ENCODE measurements at places on chromosomes 5 and 9.
A peak's percentile ranks its signal among the peaks of the same experiment; 100 is the strongest.

DNA sequence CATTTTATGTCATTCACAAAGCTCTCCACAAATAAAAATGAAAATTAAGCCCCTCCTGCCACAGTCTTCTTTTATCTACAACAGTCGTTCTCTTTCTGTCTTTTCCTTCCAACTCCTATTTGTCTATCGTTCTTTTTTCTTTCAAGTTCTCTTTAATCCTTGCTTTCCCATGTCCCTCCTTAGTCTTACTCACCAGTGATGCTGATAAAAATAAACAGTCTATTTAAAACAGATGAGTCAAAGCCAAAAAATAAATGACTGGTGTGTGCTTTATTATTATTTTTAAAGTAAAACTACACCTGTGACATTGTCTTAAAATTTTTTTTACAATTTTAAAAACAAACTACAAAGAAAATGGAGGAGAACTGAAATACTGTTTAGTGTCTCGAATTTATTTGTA lies 137.1 kb upstream of the TMEM161B start:
- no peak for DNase-seq
- H3K27ac ChIP-seq: no peak overlapping the region
- H3K4me3 ChIP-seq: no peak overlapping the region
- no peaks in the 10 kb centered on the region for H3K27me3 ChIP-seq
- H3K4me1 ChIP-seq: no peaks in the 10 kb centered on the region
- no peaks in the 10 kb centered on the region for H3K36me3 ChIP-seq

DNA sequence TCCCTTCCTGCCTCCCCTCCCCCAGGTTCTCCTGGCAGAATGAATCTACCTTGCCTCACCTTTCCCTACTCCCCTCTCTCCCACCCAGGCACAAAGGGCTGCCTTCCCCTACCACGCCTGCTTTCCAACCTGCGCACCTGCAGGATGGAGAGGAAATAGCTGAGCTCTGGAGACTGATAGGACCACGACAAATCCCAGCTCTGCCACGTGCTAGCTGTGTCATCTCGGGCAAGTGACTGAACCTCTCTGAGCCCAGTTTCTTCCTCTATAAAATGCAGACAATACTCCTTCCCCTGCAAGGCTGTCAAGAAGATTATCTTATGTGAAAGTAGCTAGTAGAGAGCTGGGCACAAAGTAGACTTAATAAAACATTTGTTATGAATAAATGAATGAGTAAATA lies 31.2 kb upstream of the PTGS1 start:
- no peaks in the 10 kb centered on the region for H3K36me3 ChIP-seq
- DNase-seq: peak; percentile 21
- no peaks in the 10 kb centered on the region for H3K4me1 ChIP-seq
- H3K4me3 ChIP-seq: no peak overlapping the region
- no peak overlapping the region for H3K27ac ChIP-seq

DNA sequence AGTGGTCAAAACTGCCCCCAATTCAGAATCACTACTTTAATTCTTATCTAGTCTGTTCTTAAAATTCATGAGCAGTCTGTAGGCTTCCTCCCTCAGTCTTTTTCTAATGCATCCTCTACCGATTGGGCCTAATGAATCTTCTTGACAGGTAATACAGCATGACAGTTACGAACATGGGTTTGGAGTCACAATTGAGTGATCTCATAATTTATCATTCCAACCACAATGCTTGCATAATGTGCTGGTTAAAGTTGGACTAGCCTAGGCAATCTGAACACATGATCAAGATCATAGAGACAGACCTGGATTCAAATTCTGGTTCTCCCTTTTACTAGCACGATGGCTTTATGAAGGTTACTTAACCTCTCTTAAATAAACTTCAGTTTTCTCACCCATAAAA lies 33.1 kb upstream of the SETD9 start:
- no peak overlapping the region for H3K27ac ChIP-seq
- no peaks in the 10 kb centered on the region for H3K27me3 ChIP-seq
- no peak overlapping the region for H3K4me3 ChIP-seq
- H3K36me3 ChIP-seq: peaks cover 95% of the 10 kb centered on the region
- peaks cover 23% of the 10 kb centered on the region for H3K4me1 ChIP-seq
- DNase-seq: no peak

GRCh38 chr5:116084287-116084691 lies 536 bp upstream of the COMMD10 start:
- no peaks in the 10 kb centered on the region for H3K36me3 ChIP-seq
- no peaks in the 10 kb centered on the region for H3K27me3 ChIP-seq
- H3K4me1 ChIP-seq: peaks cover 41% of the 10 kb centered on the region
- DNase-seq: peak; percentile 79
- H3K4me3 ChIP-seq: peak overlapping the region; percentile 84

DNA sequence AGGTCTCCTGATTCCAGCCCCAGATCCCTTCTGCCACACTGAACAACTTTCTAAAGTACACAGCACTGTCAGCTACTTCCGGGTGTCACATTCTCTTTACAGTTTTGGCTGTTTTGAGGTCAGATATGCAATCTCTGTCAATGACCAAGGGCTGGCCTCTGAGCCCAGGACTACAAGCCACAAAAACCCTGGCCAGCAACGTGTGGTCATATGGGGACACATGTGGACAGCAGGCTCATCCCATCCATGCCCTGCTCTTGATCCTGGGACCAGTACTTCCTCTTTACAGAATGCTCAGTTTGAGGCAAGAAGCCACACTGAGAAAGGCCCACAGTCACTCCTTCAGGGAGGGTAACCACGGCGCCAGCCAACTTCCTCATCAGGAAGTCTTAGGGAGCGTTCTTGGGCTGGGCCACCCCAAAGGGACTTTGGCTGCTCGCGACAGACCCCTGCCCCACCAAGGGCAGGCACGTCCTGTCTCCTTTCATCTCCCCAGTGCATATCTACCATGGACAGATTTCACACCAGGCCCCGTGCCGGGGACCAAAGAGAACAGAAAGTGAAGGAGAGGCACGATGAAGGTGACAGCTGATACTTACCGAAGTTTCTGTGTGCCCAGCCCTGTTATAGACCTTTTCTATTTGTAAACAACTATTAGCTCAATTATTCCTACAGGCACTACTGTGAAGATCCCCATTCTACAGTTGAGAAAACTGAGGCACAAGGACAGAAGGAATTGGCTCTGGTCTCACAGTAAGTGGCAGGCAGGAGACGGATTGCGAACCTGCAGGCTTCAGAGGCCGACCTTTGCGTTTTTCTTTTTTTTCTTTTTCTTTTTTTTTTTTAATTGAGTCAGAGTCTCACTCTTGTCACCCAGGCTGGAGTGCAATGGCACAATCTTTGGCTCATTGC lies 37.3 kb downstream of the STK10 start:
- H3K27ac ChIP-seq: peak overlapping the region; percentile 82
- peaks cover 84% of the 10 kb centered on the region for H3K36me3 ChIP-seq
- H3K4me1 ChIP-seq: peaks cover 75% of the 10 kb centered on the region
- no peak overlapping the region for H3K4me3 ChIP-seq

DNA sequence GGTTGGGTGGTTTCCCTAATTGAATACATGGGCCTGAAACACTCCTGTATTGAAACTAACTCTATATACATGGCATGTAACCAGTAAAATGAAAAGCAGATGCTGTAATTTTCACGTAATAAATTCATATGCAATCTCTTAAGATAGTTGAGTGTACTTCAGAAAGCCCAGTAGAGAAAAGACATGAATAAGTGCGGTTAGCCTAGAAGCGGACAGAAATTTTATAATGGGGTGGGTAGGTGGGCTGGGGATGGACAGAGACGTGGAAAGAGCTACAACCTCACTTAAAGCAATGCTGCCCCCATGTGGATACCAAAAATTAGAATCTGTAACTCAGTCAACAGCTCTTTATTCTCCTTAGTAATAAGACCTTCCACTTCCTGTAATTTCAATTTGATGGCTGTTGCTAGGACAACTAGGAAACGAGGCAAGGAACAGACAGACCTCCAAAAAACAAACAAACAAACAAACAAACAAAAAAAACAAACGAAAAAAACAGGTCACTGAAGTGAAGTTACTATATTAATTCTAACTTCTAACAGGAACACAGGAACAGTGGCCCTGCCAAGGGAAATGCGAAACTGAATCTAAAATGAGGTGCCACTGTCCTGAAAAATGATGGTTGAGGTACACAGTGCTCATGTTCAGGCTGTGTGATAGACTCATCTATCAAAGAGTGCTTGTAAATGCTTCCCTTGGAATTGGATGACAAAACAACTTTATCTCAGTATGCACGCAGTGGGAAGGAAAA lies 103.4 kb upstream of the GNA14 start:
- H3K27me3 ChIP-seq: no peaks in the 10 kb centered on the region
- no peaks in the 10 kb centered on the region for H3K36me3 ChIP-seq
- no peak overlapping the region for H3K4me3 ChIP-seq
- no peak overlapping the region for H3K27ac ChIP-seq
- peaks cover 16% of the 10 kb centered on the region for H3K4me1 ChIP-seq

DNA sequence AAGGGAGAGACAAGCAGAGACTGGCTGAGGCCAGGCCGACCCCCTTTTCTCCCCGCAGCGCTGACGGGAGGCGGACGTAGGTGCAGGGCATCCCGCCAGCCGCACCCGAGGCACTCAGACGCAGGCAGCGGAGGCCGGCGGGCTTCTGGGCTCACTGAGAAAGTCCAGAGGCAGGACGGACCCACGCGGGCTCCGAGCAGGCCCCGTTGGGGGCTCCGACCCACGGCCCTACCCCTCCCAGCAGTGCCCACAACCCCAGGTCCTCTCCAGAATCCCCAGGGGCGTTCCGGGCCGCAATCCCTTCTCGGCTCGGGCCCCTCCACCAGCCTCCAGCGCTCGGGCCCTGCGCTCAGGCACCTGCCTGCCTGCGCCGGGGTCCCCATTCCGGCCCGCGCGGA lies 543 bp downstream of the MTMR12 start:
- peak overlapping the region; percentile 87 for H3K4me3 ChIP-seq
- DNase-seq: peak; percentile 94

- H3K27me3 ChIP-seq: no peaks in the 10 kb centered on the region
- no peak for DNase-seq
- H3K4me1 ChIP-seq: no peaks in the 10 kb centered on the region
- H3K4me3 ChIP-seq: no peak overlapping the region
- no peaks in the 10 kb centered on the region for H3K36me3 ChIP-seq
Measured at GRCh38 chr5:27269766-27270165, 231.4 kb upstream of the CDH9 start.

GRCh38 chr9:76662476-76663281 lies 101.6 kb upstream of the PCA3 start:
- H3K36me3 ChIP-seq: no peaks in the 10 kb centered on the region
- no peak for DNase-seq
- no peak overlapping the region for H3K4me3 ChIP-seq
- peaks cover 36% of the 10 kb centered on the region for H3K4me1 ChIP-seq

DNA sequence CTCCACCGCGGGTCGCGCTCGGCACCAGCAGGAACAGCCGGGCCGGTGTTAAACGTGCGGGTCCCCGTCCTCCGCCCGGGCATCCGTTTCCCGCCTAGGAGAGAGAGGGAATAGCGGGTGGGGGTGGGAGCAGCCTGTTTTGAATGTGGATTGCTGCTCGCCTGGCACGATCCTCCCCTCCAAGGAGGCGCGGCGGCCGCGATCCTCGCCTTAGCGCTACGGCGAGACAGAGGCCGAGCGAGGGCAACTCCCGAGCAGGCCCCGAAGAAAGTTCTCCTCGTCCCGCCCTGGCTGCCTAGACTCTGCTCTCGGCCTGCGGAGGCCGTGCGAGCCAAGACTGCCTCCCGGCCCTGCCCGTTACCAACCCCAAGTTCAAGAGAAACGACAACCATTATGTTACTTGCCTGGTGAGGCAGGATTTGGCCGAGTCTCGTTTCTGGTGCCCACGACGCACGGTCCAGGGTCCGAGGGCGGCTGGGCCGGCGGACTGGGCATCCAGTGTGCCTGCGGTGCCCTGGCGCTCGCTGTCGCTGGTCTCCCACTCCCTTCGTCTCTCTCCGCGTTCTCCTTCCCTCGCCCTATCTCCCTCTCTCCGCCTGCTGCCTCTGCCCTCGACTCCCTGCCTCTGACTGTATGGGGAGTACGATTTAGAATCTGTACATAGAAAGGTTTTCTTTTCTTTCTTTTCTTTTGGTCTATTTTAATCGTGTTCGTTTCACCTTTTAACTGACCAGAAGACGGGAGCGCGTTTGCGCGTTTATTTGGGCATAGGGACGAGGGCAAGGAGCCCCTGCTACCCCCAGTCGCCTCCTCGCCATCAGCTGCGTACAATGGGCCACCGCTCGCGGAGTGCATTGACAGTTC lies 724 bp downstream of the NR2F1-AS1 start:
- peak overlapping the region; percentile 72 for H3K4me3 ChIP-seq
- DNase-seq: no peak
- no peaks in the 10 kb centered on the region for H3K36me3 ChIP-seq
- H3K4me1 ChIP-seq: peaks cover 18% of the 10 kb centered on the region
- H3K27me3 ChIP-seq: peaks cover 50% of the 10 kb centered on the region

DNA sequence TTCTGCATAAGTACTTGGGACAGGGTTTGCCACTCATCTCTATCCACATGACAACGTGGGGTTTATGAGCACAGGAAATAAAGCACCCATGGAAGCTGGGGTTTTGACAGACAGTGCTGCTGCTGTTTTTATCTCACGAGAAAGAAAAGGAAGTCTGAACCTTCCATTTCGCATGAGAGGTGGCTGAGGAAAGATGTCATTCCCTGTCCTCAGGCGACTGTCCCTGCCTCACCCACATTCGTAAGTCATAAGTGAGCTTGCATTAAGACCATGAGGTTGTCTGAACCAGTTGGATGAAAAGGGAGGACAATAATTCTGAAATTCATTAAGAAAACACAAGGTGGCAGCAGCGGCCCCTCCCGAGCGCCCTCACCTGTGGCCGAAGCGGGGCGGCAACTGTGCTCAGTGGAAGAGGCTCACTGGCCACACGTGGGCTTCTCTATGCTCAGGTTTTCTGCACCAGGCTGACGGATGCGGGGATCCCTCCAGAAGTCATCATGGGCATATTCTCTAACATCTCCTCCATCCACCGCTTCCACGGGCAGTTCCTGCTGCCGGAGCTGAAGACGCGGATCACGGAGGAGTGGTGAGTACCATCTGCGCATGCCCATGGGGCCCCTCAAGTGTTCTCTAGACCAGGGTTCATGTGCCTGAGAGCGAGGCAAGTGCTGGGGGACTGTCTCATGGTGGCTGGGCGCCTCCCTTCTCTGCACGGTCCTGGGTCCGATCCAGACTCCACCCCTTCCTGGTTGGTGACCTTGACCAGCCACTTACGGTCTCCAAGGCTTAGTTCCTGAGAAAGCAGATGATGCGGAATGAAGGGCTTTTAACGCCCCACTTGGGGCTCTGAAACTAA lies 54.7 kb upstream of the SUSD3 start:
- peak overlapping the region; percentile 63 for H3K27ac ChIP-seq
- no peaks in the 10 kb centered on the region for H3K27me3 ChIP-seq
- peaks cover 32% of the 10 kb centered on the region for H3K36me3 ChIP-seq
- peak overlapping the region; percentile 41 for H3K4me3 ChIP-seq

DNA sequence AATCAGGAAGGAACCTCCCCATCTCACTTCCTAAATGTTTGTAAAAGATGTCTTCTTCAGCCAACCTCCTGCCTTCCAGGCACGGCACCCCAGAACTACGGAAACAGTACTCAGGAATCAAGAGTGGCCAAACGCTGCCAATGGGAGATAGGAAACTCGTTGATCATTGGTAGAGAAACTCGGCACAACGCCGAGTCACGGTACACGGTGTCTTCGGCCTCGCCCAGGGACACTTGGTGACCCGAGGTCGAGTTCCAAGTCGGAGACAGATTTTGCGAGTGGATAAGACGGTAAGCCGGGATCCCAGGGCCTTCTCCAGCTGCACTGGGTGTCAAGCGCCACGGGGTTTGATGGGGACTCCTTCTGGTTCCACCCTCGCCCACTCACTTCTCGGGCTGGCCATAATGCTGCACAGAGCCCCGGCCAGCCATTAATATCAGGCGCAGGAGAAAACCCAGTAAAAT lies 343 bp downstream of the KIAA0825 start:
- peak overlapping the region; percentile 68 for H3K27ac ChIP-seq
- H3K27me3 ChIP-seq: no peaks in the 10 kb centered on the region
- H3K4me3 ChIP-seq: peak overlapping the region; percentile 89
- peaks cover 4% of the 10 kb centered on the region for H3K4me1 ChIP-seq

All from spleen (tissue), 13 donors.